ENCODE measurements at places on chromosomes 16 and 17. TPM values are rescaled to one million over a fixed set of nuclear protein-coding genes. Genes with fewer than 3 reads are reported as not detected.

IL34 gene
- 16.6 TPM for total RNA-seq

ACSM3 gene
- 99.6 TPM for total RNA-seq

FSCN2 gene
- total RNA-seq = 3.1 TPM

RAI1 gene
- 69.2 TPM for total RNA-seq

LGALS9B gene
- not detected for total RNA-seq

KLHL10 gene
- total RNA-seq = 0.14 TPM

MYH8 gene
- 0.05 TPM for total RNA-seq

TMEM106A gene
- 8.0 TPM for total RNA-seq

EPN3 gene
- total RNA-seq = 108 TPM

TRPV2 gene
- total RNA-seq = 7.1 TPM

NPIPA7 gene
- 5.3 TPM for total RNA-seq

TBC1D3I gene
- 0.85 TPM for total RNA-seq

MAP2K3 gene
- 25.9 TPM for total RNA-seq

HOXB2 gene
- 4.1 TPM for total RNA-seq

DHRS7C gene
- total RNA-seq = not detected

GPR179 gene
- total RNA-seq = 0.14 TPM

CDIP1 gene
- total RNA-seq = 21.1 TPM

ANKRD40CL gene
- not detected for total RNA-seq

Measured in prostate gland (tissue), 2 donors.